Dermis microvascular lymphatic vessel endothelial cell (primary cell): ENCODE measurements at places on chromosomes 1 and 21. TPM values are rescaled to one million over a fixed set of nuclear protein-coding genes. Genes with fewer than 3 reads are reported as not detected.

Gene S1PR1
- total RNA-seq = 184 and 254 TPM in 2 replicates

Gene MROH7
- under 0.01 and 0.13 TPM in 2 replicates for total RNA-seq

Gene LRRC39
- total RNA-seq = under 0.01 TPM in 1 of 2 replicates, not detected in the other

- peak; percentile 66 for DNase-seq
Measured at GRCh38 chr1:32063261-32063681, 9.5 kb upstream of the TMEM39B start.

GRCh38 chr1:59516881-59517280 is 220.0 kb downstream of the FGGY start:
- DNase-seq = no peak

DNA sequence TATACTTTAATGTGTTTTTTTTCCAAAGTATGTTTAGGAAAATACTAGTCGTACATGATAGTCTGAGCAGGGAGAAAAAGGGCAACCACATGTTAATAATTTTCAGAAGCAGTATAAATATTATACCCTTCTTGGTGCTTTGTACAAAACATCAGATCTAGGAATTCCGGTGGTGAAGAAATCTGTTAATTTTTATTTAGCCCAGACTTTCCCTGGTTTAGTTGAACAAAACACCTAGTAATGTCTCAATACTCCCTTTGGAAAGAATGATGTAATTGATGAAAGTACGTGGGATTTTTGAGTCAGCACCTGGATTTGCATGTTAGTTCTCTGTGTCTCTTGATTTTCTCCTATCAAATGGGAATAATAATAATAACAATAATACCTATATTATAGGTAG is 38.4 kb upstream of the KCNK2 start:
- no peak for DNase-seq
